ENCODE measurements at places on chromosomes 12 and 14. TPM values are rescaled to one million over a fixed set of nuclear protein-coding genes. Genes with fewer than 3 reads are reported as not detected.

STRAP gene
- polyA plus RNA-seq = 80.7 TPM

TMX1 gene
- 12.9 TPM for polyA plus RNA-seq

KRT2 gene
- 0.09 TPM for polyA plus RNA-seq

KRT75 gene
- 0.08 TPM for polyA plus RNA-seq

TXNDC16 gene
- 1.3 TPM for polyA plus RNA-seq

FOXG1 gene
- 0.10 TPM for polyA plus RNA-seq
